Islet precursor cell (in vitro differentiated cells): ENCODE measurements at places on chromosomes 12 and 14.

GRCh38 chr14:60968099-60968498 is 12.8 kb downstream of the TRMT5 start:
- DNase-seq: peak; percentile 57

- DNase-seq: no peak
These were observed 1139.1 kb upstream of the TMEM132C start for GRCh38 chr12:127127897-127128296.

GRCh38 chr12:56728139-56728861 is 3.2 kb upstream of the NACA start:
- no peak for DNase-seq

GRCh38 chr14:47300796-47301195 is 374.6 kb downstream of the MDGA2 start:
- DNase-seq: no peak

GRCh38 chr14:23076785-23077408 is 18.0 kb downstream of the ACIN1 start:
- no peak for DNase-seq

- no peak for DNase-seq
These were observed 5.0 kb downstream of the ZFHX2 start for GRCh38 chr14:23546450-23547035.

- no peak for DNase-seq
These were observed 80.4 kb downstream of the PDE3A start for GRCh38 chr12:20448781-20449180.

DNA sequence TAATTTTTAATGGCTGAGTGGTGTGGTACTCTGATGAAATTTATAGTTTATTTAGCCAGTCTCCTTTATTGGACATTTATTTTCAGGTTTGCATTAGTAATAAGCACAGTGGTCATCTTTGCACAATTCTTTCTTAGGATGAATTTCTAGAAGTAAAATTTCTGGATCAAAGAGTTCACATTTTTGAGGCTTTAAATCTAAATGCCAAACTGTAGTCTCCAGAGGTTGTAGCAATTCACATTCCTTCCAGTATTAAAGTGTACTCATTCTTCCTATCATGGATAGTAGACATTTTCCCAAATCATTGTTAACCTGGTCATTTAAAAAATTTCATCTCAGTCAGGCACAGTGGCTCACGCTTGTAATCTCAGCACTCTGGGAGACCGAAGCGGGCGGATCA is 24.8 kb downstream of the SLC39A9 start:
- DNase-seq: no peak

GRCh38 chr12:124222368-124223245 is 72.3 kb upstream of the RFLNA start:
- DNase-seq: no peak

DNA sequence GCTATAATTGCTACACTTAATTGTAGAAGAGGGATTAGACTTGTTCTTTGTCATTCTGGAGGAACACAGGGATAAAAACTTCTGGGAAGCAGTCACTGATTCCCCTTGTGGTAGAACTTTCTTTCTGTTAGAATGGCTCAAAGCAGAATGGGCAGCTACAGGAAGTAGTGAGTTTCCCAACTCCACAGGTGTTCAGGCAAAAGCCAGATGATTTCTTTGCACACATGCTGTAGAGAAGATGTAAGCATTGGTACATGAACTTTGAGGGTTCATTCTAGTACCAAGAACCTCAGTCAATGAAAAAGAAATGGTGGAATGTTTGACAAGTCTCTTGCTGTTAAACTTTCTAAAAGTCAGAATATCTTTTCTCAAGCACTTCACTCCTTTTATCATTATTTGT is 4.3 kb downstream of the NDUFA9 start:
- no peak for DNase-seq

DNA sequence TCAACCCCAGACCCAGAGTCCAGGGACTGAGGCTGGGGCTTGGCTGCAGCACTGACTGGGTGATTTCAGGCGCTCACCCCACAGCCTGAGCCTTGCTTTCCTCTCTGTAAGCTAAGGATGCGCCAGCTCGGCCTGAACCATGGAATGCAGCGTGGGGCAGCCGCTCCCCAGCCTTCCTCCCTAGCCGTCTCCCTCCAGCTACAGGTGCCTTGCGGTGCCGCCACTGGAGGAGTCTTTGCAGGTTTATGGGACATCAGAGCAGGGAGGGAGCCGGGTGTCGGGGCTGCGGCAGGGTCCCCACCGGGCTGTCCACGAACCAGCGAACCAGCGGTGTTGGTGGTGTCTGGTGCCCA is 19.4 kb downstream of the PPP2R5C start:
- peak; percentile 67 for DNase-seq

DNA sequence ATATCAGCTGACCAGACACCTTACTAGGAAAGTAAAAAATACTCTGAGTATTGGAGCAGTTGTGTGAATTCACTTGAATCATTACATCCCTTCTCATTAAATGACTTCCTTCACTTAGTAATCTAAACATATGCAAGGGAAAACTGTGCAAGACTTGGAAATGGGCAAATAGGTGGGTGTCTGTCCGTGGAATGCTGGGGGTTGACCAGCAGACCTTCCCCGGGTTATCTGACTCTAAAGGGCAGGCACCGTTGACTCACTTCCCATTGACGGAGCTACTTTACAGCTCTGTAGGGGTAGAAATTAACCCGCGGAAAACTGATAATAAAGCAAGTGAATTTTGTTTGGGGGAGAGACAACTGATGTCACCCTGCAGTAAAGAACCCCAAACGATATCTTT is 199.3 kb downstream of the TTC7B start:
- DNase-seq: no peak

DNA sequence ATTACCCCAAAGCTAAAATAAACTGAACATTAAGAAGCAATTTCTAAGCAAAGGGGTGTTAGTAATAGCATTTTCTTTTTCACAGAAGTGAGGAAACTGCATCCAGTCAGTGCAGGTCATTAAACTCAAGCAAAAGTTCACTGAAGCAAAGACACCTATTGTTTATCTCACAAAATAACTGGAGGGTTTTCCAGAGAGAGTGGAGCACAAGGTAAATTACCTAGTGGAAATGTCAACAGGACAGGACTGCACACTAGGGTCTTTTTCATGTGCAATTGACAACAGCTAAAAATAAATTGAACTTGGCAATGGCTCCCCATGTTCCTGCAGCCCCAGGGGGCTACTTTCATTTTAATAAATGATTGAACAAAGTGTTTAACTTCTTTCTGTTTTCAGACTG is 742.0 kb downstream of the GALC start:
- DNase-seq: no peak

GRCh38 chr12:15721316-15722115 is 67.7 kb downstream of the EPS8 start:
- no peak for DNase-seq

- no peak for DNase-seq
These were observed 6.9 kb upstream of the MED13L start for GRCh38 chr12:116284396-116284795.

- DNase-seq: peak; percentile 55
These were observed 11.2 kb downstream of the KCNH3 start for GRCh38 chr12:49549735-49550692.

DNA sequence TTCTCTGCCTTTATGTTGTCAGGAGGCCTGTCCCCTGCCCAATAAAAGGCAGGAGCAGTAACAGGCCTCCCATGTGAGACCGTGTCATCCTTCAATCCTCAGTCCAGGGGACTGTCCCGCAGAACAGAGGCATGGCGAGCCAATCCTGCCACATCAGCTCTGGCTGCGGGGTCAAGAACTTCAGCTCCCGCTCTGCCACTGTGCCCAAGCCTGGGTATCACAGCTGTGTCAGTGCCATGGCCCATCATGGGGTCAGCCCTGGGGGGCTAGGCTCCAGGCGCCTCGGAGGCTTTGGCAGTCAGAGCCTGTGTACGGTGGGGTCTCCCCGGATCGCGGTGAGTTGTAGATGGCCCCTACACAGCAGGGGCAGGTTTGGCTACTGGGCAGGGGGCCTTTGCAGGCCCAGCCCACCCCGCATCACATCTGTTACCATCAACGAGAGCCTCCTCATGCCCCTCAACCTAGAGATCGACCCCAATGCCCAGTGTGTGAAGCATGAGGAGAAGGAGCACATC is 19.9 kb upstream of the KRT83 start:
- DNase-seq: no peak

- DNase-seq: no peak
These were observed 67.7 kb upstream of the HIF1A start for GRCh38 chr14:61627612-61628011.

GRCh38 chr12:6118891-6119568 is 5.4 kb downstream of the VWF start:
- peak; percentile 51 for DNase-seq

DNA sequence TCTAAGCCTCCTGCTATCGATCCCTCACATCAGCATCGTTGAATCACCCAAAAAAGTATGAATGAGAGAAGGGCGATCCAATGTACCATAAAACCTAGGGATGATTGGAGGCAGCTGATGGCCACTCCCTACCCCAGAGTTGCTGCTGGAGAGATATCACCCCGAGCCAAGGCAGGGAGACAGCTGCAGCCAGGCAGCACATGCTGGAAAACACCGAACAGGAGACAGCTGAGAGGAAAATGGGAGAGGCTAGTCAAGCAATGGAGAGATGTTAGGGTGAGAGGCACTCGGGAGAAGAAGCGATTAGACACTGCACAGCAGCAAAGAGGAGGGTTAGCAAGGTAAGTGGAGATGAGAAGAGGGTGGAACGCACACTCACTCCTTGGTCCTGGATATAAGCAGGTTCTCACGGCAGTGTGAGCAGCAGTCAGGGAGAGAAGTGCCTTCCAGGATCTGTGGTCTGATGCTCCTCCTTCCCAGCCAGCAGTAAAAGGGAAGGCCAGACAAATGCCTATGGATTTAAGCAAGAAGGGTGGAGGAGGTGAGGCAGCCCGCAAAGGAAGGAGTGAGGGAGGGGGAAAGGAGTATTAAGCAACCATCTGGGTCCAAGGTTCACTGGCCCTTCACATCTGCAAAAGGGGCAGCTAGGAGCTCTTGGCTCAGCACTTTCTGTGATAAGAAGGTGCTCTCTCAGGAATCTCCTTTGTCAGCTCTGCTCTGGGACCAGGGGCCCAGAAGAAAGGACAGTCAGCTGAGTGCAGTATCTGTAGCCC is at the start of gene SLC7A7:
Gene SLC7A7, minus strand, starts transcription at position 495 of the 773 bp plus-strand sequence. CDS start 2,037 bp downstream, outside the sequence.
- peak; percentile 80 for DNase-seq

DNA sequence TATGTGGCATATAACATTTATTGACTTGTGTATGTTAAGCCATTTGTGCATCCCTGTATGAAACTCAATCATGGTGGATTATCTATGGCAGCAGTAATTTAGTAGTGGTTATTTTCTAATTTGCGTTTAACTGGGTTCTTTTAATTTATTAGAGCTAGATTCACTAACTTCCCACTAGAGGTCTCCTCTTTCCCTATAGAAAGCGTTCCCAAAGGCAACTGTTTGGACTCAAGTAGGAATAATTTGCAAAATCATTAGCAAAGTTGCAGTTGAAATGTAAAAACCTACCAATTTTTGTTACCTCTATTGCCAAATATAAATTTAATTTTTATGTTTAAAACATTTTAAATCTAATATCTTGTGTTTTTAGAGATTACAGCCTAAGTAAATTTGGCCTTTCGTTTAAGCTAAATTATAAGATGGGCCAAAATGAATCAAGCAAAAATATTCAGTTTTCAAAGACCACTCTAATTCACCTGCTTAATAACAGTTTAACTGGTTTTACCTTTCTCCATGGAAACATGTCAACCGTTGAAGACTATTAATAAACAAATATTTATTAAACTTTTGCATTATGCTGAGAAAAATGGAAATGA is 6.0 kb downstream of the DMAC2L start:
- DNase-seq: no peak

GRCh38 chr14:73996731-73997107 is 22.4 kb downstream of the ENTPD5 start:
- no peak for DNase-seq

DNA sequence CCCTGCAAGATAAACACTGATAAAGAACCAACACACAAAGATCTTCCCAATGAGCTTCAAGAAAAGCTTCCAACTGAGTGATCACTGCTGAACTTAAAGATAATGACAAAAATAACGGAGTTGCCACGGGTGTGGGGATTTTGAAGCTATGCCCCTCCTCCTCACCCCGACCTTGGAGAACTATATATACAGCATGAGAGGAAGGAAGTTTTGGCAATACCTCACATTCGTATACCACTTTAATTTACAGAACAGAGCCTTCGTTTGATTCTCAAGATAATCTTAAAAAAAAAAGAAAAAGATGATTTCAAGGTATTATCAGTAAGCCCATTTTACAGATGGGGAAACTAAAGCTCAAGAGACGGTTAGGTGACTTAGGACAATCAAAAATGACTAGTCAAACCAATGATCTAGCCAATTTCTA is 715 bp downstream of the NEK9 start:
- no peak for DNase-seq

DNA sequence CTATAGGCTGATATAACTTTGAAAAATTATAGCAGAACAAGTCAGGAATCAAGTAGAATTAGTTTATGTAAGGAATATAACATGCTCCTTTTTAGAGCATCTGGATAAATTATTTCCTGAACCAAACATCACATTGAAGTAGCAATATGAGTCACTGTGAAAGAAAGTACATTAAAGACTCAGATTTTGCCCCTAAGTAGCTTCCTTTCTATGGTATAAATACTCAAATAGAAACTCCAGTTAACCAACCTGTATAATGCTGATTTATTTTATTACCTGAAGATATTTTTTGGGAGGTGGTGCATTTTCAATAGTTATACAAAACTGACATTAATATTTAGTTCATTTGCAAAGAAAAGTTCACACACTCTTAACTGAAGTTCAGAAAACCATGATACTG is 312.1 kb downstream of the ITPR2 start:
- no peak for DNase-seq

DNA sequence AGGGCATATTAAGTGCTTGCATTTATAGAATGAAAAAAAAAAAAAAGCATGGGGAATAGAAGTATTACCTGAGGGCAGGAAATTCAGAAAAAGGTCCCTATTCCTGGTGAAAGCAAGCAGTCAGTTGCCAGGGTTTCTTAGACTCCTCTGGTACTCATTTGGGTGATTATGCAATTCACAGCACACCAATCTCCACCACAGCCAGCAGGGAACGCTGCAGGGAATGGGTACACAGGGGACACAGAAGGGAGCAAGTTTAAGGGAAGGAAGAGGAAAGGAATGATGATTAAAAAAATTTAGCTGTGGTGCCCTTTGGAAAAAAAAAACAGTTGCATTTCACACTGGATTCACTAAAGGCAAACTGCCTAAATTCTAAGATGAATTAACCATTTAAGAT is 14.2 kb downstream of the BLTP3B start:
- peak; percentile 83 for DNase-seq

DNA sequence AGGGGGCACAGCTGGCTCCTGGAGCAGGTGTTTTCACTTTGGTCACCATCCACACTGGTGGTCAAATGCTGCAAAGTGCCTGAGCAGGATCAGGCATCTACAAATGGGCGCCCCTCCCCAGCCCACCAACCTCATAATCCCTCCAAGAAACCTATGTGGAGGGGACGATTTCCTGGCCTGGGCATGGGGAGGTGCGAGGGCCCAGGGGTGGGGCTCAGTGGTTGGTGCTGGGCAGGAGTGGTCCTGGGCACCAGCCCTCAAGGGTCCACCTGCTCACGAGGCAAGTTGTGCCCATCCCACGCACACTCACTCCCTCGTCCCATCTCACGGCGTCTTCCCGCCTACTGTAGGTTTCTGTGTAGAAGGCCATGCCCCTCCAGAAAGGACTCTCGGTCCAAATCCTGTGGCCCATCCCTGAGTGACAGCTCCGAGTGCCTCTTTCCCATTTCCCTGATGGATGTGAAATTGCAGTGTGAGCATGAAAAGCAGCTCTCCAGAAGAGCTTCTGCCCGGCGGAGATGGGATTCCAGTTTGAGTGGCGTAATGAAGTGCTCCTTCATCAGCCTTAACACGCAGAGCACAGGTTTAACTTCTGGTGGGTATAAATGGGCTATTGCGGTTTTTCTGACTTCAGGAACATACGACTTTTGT is 36.9 kb downstream of the SLC15A4 start:
- peak; percentile 53 for DNase-seq
